ENCODE measurements at places on chromosomes 11 and 22. TPM values are rescaled to one million over a fixed set of nuclear protein-coding genes. Genes with fewer than 3 reads are reported as not detected.

SCGB1D2 gene
- not detected for total RNA-seq

XKR3 gene
- total RNA-seq: not detected

DLG2 gene
- 14.4 TPM for total RNA-seq

BIRC2 gene
- 71.7 TPM for total RNA-seq

CD3D gene
- total RNA-seq: not detected

LGALS12 gene
- total RNA-seq: not detected

CNTN5 gene
- 9.1 TPM for total RNA-seq

DNA sequence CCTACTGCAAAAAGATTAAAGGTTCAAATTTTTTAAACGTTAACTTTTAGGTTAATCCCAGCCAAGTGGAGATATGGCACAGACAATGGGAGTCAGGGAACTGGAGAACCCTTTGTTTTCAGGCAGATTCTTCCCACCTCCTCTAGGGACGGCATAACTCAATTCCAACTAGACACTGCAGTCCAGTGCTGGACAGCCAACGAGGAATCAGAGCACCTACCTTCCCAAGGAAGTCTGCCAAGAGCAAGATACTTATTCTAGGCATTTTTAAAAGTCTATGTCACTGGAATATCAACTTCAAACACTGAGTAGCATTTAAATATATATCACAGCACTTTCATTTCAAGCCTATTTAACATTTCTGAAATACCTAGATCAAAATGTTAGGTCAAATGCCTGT is 7.3 kb downstream of the CADM1 start:
- no peak for DNase-seq

DNA sequence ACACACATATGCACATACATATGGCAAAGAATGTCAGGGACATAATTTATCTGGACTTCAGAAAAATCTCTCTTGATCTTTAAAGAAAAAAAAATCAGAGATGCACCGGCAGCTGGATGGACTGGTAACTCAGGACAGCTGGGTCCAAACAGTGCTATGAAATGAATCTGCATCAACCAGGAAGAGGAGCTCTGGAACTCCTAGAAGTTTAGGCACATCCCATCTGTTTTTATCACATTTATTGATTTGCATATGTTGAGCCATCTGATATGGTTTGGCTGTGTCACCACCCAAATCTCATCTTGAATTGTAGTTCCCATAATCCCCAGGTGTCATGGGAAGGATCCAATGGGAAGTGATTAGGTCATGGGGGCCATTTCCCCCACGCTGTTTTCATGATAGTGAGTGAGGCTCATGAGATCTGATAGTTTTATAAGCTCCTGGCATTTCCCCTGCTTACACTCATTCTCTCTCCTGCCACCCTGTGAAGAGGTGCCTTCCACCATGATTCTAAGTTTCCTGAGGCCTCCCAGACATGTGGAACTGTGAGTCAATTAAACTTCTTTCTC is 87.7 kb upstream of the AKIP1 start:
- DNase-seq: no peak

- DNase-seq: no peak
These were observed 82.9 kb upstream of the FAT3 start for GRCh38 chr11:92141725-92142124.

- DNase-seq: no peak
These were observed 215.5 kb downstream of the ARHGAP42 start for GRCh38 chr11:100902454-100903141.

DNA sequence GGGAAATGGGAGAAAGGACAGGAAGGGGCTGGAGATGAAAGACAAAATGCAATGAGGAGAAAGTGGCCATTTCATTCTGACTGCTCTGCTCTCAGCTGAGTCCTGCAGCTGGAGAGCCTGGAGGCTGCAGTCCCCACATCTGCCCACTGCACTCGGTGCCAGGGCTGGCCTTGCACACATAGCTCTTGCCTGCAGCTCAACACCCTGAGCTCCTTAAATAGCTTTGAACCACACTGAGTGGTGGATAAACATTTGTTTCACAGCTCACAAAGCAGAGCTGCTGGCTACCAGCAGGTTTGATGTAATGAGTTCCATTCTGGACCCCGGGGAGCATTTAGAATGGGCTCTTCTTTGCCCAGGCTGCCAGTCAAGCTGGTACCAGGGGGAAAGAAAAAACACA is 426.1 kb upstream of the CADM1 start:
- DNase-seq: peak; percentile 41

DNA sequence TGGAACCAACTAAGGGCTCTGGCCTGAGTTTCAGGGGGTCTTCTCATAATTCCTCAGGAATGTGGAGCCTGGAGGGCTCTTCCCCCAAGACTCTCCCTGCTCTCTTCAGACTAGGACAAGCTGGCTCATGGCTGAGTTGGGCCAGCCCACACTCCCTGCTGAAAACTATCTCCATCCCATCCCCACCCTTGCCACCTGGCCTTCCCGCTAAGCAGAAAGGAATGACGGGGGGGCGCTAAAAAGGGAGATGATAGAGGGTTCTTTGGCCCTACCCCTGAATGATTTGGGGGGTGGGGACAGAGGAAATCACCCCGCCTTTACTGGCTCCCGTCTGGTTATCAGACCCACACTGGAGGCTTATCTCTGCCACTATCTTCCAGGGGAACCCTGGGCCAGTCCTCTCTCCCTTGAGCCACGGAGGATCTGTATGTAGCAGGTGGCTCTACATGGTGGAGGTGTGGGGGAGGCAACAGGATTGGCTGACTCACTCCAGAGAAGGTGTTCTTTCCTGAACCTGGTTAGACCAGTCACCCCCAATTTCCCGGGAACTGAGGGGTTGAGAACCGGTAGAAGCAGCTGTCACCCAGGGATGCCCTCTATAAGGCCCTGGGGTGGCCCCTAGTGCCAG is 5.7 kb downstream of the SMTN start:
- DNase-seq: no peak

GRCh38 chr22:49973018-49973961 is 12.7 kb downstream of the PIM3 start:
- DNase-seq: no peak

GRCh38 chr11:10319702-10320558 is 15.1 kb downstream of the ADM start:
- no peak for DNase-seq

- no peak for DNase-seq
These were observed 71.0 kb downstream of the PTPRJ start for GRCh38 chr11:48051217-48051830.

- no peak for DNase-seq
These were observed 19.7 kb upstream of the EFCAB6 start for GRCh38 chr22:43831561-43832392.

GRCh38 chr11:96465512-96465911 is 75.7 kb downstream of the JRKL start:
- peak; percentile 34 for DNase-seq

GRCh38 chr22:32202539-32203180 is 2.2 kb downstream of the RFPL2 start:
- DNase-seq: peak; percentile 68

DNA sequence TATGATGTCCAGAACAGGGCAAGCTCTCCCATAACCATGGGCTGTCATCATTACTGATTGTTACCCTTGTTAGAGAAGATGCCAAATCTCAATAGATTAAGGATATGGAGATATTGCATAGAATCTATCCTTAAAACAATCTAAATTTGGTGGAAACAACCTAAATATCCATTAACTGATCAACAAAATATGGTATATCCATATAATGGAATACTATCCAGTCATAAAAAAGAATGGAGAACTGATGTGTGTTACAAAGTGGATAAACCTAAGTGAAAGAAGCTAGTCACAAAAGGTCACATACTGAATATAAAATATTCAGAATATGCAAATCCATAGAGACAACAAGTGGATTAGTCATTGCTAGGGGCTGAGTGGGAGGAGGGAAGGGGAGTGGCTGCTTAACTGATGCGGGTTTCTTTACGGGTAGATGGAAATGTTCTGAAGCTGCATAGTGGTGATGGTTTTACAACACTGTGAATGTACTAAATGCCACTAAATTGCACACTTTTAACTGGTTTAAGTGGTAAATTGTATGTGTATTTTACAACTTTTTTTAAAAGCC is 36.1 kb upstream of the SMCO4 start:
- DNase-seq: no peak

GRCh38 chr11:8403310-8403709 is 139.6 kb upstream of the LMO1 start:
- DNase-seq: peak; percentile 56

GRCh38 chr11:12963051-12963450 is 46.1 kb upstream of the RASSF10 start:
- no peak for DNase-seq

DNA sequence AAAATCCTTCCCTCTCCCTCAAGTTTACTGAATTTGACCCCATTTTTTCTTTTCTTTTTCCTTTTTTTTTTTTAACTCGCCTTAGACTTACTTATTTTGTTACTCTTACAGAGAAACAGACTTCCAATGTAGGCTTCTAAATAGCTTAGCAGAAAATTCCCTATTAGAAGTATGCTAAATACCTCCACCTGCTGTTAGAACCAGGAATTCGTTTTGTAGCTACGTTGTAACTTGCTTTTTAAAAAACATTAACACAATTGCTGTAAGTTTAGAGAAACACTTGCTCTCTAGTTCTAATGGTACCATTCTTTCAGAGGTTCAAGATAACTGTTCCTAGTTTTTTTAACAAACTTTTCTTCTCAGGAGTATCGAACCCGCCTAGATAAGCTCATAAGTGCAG is 324.2 kb downstream of the DCDC1 start:
- peak; percentile 13 for DNase-seq

GRCh38 chr11:78995171-78995570 is 420.5 kb upstream of the NARS2 start:
- DNase-seq: no peak

DNA sequence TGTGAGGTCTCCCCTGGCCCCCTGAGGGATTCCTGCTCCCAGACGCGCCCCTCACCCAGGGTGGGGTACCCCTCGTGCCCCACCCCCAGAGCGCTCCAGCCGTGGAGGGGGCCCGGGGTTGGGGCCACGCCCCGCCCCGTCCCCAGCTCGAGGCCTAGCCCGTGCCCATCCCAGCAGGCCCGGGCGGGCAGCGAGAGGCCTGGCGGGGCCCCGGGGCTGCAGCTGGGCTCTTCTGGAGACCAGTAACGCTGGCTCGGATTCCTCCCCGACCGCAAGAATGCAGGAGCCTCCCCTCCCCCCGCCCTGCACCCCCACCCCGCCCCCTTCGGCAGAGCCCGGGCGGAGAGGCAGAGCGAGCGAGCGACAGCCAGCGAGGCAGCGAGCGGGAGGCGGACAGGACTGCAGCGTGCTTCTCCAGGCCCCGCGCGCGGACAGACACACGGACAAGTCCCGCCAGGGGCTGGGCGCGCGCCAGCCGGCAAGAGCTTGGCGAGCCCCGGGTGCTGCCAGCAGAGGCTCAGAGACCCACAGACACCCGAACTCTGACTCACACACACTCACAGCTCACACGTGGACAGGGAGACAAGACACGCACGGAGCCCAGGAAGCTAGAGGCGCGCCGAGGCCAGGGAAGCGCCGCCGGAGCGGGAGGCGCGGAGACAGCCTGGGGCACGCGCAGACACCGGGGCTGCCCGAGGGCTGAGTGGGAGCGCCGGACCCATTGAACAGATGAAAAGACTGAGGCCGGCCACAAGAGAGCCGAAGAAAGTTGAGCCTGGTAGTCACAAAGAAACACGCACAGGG is 15.2 kb downstream of the BCL9L start:
- DNase-seq: peak; percentile 93

- no peak for DNase-seq
These were observed 126.7 kb upstream of the MTMR2 start for GRCh38 chr11:96050435-96051182.

DNA sequence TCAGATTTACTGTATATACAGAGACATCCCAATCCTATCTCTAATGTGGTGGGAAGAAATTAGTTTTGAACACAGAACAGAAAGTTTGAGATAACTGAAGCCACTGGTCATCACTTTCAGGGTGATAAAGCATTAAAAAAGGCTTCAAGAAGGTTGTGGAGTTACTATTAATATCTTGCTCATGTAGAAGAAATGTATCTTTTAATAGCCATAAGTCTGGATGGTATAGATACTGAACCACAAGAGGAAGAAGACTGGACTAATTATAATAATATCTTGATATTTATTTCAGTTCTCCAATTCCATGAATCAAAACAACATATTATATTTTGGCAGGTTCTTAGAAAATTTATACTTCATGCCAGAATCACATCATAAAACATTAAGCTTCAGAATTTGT is 137.1 kb downstream of the TMEM135 start:
- DNase-seq: no peak

DNA sequence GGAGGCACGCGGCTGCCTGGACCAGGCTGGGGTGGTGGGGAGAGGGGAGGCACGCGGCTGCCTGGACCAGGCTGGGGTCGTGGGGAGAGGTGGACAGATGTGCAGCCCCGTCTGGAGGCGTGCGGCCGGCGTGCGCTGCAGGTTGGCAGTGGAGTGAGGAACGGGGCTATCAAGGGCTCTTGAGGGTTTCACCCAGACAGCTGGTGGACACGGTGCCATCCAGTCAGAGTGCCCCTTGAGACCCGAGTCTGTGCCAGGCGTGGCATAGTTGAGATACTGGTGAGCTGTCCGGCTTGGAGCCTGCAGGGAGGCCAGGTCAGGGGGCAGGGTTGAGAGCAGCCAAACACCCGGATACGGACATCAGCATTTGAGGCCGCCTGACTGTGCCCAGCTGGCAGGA is 1.5 kb upstream of the GRAMD4 start:
- no peak for DNase-seq

DNA sequence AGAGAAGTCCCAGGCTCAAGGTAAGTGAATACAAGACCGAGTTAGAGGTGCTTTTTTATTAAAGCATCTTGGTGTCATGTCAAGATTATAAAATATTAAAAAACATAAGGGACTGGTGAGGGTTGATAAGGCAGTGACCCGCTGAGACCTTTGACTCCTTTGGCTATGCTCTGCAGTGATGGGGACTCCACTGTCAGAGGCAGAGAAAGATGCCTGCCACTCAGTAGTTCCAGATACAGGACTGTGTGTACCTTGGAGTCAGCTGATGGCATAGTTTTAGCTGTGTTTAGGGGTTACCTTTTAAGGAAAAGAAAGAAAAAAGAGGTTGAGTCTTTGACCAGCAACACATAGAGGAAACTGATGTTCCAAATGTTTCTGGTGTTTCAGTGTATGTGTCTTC is 40.8 kb downstream of the SHISA8 start:
- DNase-seq: no peak

DNA sequence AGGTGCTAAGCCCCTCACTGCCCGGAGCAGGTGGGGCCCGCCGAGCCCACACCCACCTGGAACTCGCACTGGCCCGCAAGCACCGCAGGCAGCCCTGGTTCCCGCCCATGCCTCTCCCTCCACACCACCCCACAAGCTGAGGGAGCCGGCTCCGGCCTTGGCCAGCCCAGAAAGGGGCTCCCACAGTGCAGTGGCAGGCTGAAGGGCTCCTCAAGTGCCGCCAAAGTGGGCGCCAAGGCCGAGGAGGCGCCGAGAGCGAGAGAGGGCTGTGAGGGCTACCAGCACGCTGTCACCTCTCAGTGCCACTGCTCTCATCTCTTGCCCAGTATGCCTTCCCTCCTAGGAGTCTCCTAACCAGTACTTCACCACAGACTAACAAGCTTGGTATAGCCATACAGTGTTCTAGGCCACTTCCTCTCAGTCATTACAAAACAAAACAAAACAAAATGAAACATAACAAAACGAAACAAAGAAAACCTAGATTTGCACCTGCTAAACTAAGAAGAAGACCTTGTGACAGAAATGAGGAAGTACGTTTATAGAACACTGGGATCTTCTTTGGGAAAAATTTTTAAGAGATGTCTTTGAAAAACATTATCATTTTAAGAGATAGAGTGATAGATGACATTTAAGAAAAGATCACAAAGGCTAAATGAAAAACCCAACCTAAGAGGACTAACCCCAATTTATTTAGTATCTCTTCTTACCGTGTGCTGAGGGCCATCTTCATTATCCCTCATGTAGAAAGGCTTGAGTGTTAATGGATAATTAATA is 47.7 kb upstream of the GAB2 start:
- DNase-seq: no peak

- no peak for DNase-seq
These were observed 7.8 kb downstream of the OR8B12 start for GRCh38 chr11:124535552-124536232.
